ENCODE measurements at places on chromosomes 1 and 21.

DNA sequence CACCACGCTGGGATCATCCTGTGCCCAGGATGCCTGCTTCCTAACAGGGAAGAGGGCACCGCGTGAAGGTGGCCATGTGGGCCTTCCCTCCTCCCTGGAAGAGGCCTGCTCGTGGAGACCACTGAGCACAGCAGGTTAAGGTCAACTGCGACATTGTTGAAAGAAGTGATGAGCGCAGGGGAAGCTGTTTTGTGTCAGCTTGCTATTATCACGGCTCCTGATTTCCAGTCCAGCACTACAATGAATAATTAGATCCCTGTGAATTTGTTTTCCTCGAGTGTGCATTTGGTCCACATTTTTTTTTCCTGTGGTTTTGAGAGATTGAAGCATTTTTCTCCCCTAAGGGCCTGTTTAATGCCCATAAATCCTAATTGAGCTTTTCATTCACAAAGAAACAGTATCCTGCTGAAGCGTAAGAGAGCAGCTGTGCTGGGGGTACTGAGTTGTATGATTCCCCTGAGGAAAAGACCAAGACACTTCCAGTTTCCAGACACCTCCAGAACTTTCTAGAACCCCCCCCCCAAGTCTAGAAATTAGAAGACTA lies 204.9 kb downstream of the KCNJ6 start:
- DNase-seq, result no peak

- no peak for DNase-seq
These were observed 105.6 kb upstream of the USH2A start for GRCh38 chr1:216528816-216529215.

- peak; percentile 96 for DNase-seq
These were observed 15.3 kb downstream of the INPP5B start for GRCh38 chr1:37931361-37932158.

DNA sequence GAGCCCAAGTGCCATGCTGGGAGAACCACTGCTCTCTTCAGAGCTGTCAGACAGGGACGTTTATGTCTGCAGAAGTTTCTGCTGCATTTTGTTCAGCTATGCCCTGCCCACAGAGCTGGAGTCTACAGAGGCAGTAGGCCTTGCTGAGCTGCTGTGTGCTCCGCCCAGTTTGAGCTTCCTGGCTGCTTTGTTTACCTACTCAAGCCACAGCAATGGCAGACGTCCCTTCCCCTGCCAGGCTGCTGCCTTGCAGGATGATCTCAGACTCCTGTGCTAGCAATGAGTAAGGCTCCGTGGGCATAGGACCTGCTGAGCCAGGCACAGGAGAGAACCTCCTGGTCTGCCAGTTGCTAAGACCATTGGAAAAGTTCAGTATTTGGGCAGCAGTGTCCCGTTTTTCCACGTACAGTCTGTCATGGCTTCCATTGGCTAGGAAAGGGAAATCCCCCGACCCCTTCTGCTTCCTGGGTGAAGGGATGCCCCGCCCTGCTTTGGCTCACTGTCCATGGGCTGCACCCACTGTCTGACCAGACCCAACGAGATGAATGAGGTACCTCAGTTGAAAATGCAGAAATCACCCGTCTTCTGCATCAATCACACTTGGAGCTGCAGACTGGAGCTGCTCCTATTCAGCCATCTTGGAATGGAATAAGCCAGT lies 31.9 kb downstream of the CYP4B1 start:
- no peak for DNase-seq

DNA sequence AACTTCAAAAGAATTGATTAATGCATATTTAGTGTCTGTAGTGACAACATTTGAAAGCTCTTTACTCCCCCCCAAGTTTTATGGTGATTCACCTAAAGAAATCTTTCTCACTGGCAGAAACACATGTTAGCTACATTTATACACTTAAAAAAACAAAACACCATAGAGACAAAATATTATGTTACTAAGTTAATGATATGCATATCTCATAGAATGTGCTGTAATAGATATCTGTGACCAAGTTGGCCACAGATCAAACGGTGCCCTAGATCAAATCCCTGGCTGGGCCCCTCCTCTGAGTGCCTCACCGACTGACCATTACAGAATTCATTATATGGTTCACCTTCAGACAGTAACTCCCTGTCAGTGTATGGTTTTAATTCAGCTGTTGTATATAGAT lies 322.1 kb upstream of the LYPLAL1 start:
- no peak for DNase-seq

DNA sequence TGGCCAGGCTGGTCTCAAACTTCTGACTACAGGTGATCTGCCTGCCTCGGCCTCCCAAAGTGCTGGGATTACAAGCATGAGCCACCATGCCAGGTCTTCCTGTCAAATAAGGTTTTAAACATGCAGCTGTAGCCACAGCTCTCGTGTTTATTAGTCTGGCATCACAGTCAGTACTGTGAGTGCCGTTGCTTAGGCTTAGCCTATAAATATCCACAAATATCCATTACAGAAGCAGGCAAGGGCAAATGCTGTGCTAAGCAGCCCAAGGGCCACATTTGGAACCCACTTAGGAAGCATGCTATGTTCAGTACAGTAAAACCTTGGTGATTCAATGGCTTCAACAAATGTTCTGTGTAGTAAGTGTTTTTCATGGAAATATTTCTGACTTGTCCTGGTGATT lies 75.9 kb downstream of the KIF1B start:
- DNase-seq, result no peak

- DNase-seq, result no peak
These were observed 26.3 kb upstream of the TCEA3 start for GRCh38 chr1:23450894-23451293.

DNA sequence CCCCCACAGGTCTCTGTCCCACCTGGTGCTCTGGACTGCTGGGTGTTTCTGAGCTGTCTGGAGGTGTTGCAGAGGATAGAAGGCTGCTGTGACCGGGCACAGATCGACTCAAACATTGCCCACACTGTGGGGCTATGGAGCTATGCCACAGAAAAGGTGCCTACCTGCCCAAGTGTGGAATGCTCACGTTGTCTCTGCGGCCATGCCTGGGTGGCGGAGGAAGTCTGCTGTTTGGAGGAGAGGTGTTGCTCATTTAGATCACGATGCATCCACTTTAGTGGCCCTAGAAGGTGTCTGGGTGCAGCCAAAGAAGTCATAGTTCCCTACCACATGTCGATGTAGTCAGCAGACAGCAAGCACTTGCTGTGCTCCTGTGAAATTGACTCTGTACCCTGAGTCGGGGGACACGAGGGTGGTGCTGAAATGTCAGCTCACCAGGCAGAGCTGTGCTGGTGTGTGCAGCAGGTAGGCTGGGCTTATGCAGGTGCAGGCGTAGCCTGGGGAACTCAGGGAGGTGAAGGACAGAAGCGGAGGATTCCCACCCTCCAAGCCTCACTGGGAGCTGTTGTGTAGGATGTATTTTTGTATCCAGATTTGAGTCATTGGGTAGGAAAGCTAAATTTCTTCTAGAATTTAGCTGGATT lies 32.8 kb upstream of the PWP2 start:
- peak; percentile 61 for DNase-seq

DNA sequence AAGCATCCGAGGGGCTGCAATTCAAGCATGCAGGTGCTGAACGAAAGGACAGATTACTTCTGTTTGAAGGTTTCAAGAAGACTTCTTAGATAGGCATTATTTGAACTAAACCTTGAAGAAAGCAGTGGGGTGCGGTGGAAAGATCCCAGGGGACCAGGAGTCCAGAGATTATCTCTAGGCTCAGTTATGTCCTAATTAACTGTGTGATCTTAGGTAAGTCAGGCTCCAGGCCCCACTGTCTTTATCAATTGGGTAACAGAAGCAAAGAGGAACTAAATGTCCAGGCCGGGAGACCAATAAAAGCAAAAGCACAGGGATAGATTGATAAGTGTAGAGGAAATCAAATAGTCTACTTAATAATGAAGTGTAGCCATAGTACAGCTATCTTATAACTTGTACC lies 72.9 kb upstream of the CDC42BPA start:
- DNase-seq, result no peak

GRCh38 chr1:150555198-150555970 lies 6.2 kb downstream of the ADAMTSL4 start:
- DNase-seq, result no peak

GRCh38 chr1:115426956-115427355 lies 88.9 kb upstream of the NGF start:
- DNase-seq, result no peak

GRCh38 chr1:20189664-20190063 lies 3.3 kb upstream of the PLA2G2C start:
- DNase-seq, result no peak

- peak; percentile 82 for DNase-seq
These were observed 41.3 kb downstream of the PIK3C2B start for GRCh38 chr1:204453141-204453772.

DNA sequence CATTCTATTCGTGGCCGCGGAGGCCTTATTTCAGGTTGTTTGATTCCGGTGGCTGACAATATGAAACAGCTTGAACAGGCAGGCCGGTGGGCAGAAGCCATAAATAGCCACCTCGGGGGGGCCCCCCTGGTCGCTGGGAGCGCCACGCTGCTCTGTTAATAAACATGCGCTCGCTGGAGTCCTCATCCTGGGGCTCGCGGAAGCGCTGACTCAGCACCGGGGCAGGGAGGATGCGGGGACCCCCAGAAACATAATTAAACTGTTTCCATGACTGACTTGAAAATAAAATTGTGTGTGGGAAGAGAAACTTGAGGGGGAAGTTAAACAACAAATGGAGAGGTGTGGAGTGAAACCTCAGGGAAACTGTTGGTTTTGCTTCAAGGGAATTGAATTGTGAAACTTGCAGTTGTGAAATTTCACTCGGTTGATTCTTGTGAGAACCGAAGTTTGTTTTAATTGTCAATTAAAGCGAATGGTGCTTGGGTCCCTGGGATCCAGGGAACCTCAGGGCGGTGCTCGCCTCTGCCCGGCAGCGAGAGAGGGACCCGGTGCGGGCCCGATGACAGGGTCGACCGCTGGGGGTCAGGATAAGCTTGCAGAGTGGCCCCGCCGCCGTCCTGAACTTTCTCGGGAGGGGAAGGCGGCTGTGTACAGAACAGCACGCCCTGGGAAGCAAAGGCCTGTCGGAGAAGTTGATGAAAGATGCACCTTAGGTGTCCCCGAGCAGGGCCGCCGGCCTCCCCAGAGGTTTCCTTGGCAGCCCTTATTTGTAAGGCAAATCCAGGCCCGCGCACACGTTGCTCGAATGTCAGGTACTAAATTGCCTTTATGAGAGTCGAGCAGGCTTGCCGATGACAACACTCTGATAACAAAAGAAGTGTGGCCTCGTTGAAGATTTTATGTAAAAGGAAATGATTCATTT lies 176.9 kb upstream of the LMO4 start:
- DNase-seq, result peak; percentile 21

- DNase-seq, result peak; percentile 21
These were observed 4.8 kb downstream of the ATP1A1 start for GRCh38 chr1:116377541-116378529.

- DNase-seq, result no peak
These were observed 1.2 kb upstream of the SELENON start for GRCh38 chr1:25798666-25799351.

GRCh38 chr1:33898406-33898805 lies 34.5 kb downstream of the HMGB4 start:
- no peak for DNase-seq

GRCh38 chr1:21436488-21437340 lies 3.2 kb upstream of the NBPF3 start:
- no peak for DNase-seq

- peak; percentile 60 for DNase-seq
These were observed 2.3 kb upstream of the VWA1 start for GRCh38 chr1:1432951-1433803.

DNA sequence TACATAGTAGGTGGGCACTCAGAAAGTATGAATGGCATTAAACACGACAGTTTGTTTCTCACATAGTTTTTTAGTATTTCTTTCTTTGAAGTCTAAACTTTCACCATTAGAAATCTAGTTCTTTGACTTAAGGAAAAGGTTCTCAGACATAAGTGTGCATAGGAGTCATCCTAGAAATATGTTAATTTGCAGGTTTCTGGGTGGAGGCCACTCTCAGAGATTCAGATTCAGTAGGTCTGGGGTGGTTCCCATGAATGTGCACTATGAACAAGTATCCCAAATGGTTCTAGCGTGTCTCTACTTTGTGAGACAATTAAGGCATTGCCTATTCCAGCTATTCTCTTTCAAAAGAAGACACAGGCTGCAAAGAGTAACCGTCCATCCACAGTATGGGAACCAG lies 119.3 kb downstream of the NGF start:
- no peak for DNase-seq

- DNase-seq, result no peak
These were observed 62.8 kb upstream of the SCCPDH start for GRCh38 chr1:246661451-246661850.

DNA sequence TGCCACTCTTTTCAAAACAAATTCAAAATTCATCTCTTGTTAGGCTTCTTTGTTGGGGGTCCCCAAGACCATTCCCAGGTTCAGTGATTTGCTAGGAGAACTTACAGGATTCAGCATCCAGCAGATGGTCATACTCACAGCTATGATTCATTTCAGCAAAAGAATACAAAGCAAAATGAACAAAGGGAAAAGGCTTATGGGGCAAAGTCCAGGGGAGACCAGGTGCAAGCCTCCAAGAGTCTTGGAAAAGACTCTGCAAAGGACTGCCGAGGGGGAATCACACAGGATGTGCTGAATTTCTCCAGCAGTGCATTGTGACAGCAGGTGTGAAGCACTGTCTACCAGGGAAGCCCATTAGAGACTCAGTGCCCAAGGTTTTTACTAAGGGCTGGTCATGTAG lies 7.3 kb downstream of the TRAF5 start:
- no peak for DNase-seq

GRCh38 chr1:39940253-39940652 lies 14.7 kb upstream of the MFSD2A start:
- DNase-seq, result no peak

DNA sequence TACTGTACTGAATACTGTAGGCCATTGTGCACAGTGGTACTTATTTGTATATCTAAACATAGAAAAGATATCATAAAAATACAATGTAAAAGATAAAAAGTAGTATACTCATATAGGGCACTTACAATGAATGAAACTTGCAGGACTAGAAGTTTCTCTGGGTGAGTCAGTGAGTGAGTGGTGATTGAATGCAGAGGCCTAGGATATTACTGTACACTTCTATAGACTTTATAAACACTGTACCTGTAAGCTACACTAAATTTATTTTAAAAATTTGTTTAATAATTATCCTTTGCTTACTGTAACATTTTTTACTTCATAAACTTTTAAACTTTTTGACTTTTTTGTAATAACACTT lies 82.5 kb downstream of the FGGY start:
- no peak for DNase-seq

GRCh38 chr1:231855361-231855760 lies 228.8 kb downstream of the DISC1 start:
- no peak for DNase-seq

- no peak for DNase-seq
These were observed 114.7 kb upstream of the WNT4 start for GRCh38 chr1:22257290-22258275.

DNA sequence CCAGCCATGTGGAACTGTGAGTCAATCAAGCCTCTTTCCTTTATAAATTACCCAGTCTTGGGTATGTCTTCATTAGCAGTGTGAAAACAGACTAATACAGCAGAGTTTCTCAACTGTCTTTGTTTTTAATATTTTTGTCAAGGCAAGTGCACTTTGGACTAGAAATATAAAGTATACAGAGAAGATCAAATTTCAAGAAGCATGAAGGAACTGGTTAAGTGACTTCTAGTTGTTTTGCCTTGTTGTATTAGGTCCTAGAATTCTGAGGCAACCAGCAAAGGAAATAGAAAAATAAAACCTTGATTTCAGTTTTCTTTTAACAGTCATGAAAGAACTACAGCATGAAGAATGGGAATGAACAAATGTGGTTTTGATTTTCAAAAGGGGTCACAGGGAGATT lies 131.1 kb upstream of the PTGFR start:
- no peak for DNase-seq

All from naive thymus-derived CD8-positive, alpha-beta T cell (primary cell).